Endothelial cell of umbilical vein (primary cell): ENCODE measurements at places on chromosomes 12 and 14.

DNA sequence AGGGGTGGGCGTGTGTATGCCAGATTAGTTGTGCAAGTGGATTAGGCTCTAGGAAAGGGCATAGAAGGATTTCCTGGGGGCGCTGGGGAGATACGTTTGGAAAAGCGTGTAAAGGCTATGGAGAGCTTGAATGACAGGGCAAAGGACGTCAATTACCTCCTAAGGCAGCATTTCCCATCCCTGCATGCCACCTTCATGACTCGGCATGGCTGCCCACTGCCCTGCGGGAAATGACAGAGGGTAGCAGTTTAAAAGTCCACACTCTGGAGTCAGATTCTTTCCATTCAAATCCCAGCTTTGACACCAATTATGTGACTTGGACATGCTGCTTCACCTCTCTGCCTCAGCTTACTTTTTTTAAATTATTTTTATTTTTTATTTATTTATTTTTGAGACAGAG lies 14.8 kb upstream of the TMEM229B start:
- DNase-seq = no peak

DNA sequence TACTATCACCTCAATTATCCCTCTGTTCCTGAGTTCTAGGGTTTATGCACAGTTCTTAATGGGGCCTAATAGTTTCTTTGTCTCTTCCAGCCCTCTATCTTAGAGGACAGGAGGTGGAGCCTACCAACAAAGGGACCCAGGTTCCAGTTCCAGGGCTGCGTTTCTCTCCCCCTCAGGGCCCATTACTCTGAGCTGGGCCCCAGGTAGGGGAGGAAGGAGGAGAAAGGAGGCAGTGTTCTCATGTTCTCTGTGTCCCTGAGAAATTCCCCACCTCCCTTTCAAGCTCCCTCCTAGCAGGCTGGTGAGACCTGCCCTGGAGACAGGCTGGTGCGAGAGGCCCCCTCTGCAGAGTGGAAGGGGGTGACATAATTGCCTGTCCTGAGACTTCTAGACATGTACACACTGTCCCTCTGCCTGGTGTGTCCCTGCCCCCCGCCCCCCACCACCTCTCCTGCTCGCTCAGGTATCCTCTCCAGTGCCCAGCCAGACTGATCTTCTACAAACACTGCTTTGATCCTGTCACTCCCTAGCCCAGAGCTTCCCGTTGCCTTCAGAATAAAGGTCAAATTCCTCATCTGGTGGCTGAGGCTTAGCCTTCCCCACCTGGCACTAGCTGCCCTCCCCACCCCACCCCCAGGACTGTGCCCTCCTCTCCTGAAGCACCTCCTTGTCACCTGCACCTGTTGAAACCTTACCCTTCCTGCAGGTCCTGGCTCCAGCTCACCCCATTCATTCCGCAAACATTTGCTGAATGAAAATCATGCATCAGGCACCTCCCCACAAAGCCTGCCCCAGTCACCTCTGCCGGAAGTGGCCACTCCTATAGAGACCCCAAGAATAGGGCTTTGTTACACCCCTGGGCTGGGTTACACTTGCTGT lies 21.1 kb upstream of the KRT8 start:
- DNase-seq = no peak

DNA sequence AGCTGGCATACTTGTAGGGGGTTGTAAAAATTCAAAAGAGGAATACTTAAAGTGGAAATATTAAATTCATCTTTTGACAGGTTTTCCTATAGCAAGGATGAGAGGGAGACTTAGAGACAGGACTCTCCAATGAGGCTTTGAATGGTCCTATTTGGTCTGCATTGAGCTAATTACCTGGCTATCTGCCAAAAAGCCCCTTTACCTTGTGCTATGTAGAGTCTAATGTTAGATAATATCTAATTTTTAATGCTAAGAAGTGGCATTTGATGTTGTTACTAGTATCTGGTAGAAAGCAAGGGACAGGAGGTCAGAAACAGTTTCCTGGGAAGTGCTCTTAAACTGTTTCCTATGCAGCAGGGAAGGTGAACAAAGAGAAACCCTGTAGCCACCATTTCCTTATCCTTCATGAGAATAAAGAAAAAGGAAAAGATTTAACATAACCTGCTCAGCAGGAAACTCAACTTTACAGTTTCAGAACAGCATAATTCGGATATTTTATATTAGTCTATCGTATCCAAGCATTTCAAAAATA lies 550.0 kb downstream of the SOX5 start:
- no peak for DNase-seq

DNA sequence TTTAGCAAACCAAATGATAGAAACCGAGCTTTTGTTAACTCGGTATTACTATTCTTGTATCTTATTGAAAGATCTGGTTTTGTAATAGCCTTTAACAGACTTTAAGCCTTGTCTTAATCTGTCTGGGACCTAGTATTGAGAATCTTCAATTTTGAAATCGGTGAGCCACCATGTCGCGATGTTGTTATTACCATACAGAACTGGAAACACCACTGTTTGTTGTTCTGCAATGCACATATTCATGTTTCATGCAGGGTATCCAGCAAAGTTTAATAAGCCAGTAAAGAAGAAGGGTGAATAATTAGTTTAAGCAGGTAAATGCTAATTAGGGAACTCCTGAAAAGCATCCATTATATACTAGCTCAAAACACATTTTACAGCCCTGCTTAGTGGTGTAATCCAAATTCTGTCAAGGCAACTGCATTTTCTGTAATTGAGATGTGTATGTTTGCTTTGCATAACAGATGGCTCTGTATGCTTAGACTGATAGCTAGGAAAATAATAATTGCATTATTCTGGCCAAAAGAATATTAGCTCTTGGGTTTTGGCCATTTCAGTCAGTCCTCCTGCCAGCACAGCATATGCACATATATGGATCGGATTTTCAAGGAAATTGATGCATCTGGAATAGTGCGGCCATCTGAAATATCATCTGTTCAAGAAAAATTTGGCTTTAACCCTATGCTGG lies 389.2 kb downstream of the EGLN3 start:
- no peak for DNase-seq

DNA sequence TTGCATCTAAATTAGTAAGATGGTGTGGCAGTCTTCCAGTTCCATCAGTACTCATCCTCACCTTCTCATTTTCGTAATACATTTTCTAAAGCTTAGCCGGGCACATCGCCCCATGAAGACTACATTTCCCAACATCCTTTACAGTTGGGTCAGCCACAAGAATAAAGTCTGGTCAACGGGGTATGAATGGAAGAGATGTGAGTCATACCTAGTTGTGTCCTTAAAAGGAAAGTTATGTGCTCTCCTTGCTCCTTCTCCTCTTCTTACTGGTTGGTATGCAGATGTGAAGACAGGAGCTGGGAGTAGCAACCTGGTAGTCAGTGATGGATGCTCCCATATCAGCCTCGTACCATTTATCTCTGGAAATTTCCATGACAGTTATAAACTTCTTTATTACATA lies 35.9 kb upstream of the EGLN3 start:
- peak; percentile 3 for DNase-seq

- DNase-seq = no peak
Observed at GRCh38 chr14:68399971-68400370, 392.9 kb downstream of the ZFP36L1 start.

DNA sequence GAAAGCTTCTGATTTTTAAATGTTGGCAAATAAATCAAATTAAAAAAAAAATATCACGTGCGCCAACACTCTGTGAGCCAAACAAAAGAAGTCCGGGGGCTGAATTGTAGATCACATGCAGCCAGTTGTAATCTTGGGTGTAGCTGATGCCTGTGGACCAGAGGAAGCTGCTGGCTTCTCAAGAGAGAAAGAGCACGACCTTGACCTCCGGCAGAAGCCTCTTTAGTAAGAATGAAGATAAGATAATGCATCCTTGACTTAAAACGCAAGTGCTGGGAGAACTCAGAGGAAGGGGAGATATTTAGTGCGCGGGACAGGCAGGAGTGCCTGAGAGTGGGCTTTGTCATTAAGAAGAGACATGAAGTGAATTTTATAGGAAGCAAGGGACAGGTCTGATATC lies 162.8 kb upstream of the TBX3 start:
- DNase-seq = no peak

DNA sequence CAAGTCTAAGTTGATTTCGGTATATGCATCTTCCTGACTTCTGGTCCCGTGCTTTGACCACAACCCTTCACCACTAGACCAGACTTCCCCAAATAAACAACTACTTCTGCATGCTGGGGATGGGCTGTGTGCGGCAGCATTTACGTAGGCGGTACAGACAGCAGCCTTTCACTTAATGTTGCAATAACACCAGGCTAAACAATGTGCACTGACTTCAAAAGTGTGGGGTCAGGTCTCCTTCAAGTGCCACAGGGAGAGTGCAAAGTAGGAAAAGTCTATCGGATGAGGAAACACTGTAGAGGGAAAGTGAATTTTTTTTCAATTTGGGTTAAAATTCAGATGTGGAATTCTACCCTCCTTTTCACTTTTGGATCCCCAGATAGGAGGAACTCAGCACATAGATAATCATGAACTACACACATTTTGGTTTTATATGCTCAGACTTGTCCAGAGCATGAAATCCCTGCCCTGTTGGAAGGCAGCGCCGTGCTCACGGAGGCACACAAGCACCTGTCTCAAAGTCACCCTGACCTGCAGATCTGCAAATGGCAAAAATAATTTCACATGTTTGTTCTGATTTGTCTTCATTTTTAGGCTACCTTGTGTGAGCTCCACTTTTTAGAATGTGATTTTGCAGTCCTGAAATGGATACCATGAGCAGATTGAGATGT lies 3.6 kb upstream of the FOS start:
- DNase-seq = no peak

DNA sequence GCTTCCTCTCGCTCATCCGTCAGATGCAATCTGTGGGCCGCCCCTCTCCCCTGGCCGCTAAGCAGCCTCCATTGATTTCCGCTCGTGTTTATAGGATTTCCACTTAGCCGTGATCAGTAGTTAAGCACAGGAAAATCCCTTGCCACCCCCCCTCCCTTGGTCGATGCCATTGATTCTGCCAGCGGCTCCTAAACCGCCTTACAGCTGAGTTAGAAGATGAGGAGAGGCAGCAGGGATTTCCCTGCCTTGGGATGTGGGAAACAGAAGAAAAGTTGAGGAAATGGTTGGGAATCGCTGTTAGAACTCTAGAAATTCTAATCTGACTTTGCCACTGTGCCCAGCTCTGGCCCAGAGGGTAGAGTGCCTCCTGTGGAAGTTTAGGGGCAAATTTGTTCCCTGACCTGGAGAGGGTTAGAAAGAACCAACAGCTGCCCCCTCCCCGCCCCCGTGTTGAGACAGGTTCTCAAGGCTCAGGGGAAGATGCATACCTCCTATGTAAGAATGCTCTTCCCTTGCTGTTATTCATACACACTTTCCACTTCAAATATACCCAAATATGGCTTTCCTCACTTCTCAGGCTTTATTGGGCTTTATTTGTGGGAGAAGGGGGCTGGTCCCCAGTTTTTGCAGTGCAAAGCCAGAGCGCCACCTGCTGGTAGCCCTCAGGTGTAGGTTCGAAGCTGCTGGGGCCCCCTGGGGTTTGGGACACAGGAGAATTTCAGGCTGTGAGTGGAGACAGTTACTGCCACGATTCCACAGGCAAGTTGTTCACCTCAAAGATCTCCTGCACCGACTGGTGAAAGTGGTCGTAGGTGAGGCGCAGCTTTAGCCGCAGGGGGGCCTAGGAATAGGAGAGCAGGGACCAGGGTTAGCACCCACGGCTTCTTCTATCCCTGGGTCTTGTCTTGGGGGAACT lies 3.2 kb downstream of the THTPA start:
- DNase-seq = peak; percentile 35

- DNase-seq = no peak
Observed at GRCh38 chr14:68088451-68088854, 268.9 kb downstream of the RAD51B start.

DNA sequence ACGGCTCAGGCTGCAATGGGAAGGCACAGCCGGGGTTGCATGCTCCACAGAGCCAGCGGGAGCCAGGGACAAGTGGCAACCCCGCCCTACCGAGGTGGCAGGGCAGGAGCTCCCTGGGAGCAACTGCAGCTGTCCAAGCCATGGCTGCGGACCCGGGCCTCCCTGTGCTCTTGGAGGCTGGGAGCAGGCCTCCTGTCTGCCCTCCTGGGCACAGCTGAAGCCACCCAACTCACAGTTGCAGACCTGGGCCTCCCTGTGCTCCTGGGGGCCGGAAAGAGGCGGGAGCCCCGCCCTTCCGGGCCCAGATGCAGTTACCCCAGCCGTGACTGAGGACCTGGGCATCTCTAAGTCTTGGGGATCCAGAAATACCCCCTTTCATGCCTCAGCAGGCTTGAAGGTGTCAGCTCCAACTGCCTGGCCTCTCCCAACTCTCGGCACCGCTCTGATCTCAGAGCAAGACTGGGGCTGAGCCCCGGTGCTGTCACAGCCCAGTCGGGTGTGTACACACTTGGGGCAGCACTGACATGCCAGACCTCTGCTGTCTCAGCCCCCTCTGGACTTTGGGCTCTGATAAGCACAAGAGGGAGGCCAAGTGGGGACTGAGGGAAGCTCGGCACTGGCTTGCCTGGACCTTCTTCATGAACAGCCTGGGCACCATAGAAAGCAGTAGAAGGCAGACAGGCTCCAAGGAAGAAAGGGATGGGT lies 7.5 kb upstream of the RASSF9 start:
- DNase-seq = no peak

DNA sequence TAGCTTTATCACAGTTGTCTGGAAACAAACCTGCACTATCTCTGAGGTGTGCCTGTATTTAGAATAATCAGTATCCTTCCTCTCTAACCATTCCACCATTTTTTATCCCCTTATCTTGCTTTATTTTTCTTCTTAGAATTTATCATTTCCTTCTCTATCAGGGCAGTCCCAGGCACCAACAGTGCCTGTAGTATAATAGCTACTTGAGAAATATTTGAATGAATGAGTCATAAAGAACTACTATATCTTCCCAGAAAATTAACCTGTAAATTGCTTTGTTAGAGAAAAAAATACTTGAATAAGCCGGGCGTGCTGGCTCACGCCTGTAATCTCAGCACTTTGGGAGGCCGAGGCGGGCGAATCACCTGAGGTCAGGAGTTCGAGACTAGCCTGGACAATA lies 21.2 kb upstream of the FOXJ2 start:
- DNase-seq = peak; percentile 76

DNA sequence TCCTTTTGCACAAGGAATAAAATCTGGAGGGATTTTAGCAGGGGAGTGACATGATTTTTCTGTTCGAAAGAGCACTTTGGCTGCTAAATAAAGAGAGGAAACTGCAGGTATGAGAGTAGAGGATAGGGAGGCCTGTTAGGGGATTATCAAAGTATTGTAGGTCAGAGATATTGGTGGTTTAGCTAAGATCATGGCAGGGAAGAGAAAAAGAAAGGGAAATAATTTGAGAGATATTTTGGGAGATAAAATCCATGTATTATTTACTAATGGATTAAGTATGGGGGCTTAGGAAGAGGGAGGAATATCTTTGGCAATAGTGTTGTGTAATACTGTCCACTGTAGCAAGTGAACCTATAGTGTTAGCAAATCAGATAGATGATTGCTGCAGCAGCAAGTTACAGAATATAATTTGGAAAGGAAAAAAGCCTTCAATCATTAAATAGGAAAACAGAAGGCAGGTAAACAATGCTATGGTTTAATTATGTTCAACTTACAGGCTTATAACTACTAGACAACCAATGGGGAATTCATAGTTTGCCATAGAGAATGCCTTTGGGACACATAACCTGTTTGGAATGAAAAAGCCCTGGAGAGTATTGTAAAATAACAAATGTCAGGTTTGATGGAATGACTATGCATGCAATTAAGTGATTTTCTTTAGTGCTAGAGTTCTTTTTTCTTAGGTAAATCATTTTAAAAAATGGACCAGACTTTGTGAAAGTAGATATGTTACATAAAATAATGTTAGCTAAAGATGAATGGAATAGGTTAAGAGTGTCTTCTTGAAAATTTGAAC lies 50.5 kb downstream of the ADIPOR2 start:
- DNase-seq = no peak
